ENCODE measurements at places on chromosomes 16 and 17. TPM values are rescaled to one million over a fixed set of nuclear protein-coding genes. Genes with fewer than 3 reads are reported as not detected.

Gene RAB37
- total RNA-seq: 7.1 TPM

Gene GALR2
- not detected for total RNA-seq

DNA sequence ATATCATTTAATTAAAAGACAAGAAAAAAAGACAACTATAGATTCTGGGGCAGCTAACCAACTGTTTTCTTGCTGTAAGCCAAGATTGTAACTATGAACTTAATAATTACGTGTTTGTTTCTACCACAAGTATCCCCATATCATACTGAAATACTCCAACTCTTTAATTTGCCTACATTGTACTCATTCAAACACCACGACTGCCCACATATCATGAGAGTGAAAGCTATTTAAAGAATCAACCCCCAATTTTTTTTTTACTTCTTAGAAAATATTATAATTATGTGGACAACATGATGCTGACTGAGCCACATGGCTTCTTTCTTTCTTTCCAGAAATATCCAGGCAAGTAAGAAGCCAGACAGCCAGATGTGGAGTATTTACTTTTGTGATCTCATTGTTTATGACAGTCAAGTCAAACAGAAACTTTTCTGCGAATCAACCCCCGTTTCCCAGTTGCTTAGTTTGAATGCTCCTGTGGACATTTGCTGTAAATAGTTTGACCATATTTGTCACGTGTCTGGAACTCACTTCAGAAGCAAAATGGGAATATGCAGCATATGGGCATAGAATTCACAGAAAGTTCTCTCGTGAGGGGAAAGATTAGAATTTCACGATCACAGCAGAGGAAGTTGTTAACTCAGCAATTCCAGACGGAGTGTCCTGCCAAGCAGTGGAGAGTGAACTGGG lies 126.8 kb upstream of the PSMD7 start:
- DNase-seq: no peak

- DNase-seq: no peak
These were observed 11.6 kb downstream of the TOM1L2 start for GRCh38 chr17:17960500-17961030.

- no peak for DNase-seq
These were observed 5.7 kb downstream of the SMIM5 start for GRCh38 chr17:75638893-75639292.

Data from vagina (tissue), 2 donors.